Psoas muscle (tissue), 8 donors: ENCODE measurements at places on chromosomes 2 and 18. TPM values are rescaled to one million over a fixed set of nuclear protein-coding genes. Genes with fewer than 3 reads are reported as not detected.

Gene SGPP2
- not detected for polyA plus RNA-seq

Gene RAD51AP2
- polyA plus RNA-seq = not detected

- DNase-seq = no peak
These were observed 132.1 kb upstream of the STON1 start for GRCh38 chr2:48397846-48398245.

DNA sequence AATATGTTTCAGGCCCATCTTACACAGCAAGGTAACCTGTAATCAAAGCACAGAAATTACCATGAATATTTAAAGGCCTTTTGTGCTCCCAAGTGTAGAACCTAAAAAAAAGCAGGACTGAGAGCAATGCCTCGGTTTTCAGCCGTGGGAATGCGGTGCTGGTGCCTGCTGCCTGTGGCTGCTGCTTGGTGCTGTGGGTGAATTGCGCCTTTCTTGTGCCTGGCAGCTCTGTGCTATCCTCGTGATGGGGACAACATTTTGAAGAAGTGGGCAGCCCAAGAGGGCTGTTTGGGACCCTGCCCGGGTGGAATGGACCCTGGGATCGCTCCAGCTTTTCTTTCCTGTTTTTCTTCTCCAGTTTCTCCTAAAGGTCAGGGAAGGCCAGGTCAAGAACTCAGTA, 91.2 kb downstream of the ASAP2 start:
- DNase-seq = no peak

DNA sequence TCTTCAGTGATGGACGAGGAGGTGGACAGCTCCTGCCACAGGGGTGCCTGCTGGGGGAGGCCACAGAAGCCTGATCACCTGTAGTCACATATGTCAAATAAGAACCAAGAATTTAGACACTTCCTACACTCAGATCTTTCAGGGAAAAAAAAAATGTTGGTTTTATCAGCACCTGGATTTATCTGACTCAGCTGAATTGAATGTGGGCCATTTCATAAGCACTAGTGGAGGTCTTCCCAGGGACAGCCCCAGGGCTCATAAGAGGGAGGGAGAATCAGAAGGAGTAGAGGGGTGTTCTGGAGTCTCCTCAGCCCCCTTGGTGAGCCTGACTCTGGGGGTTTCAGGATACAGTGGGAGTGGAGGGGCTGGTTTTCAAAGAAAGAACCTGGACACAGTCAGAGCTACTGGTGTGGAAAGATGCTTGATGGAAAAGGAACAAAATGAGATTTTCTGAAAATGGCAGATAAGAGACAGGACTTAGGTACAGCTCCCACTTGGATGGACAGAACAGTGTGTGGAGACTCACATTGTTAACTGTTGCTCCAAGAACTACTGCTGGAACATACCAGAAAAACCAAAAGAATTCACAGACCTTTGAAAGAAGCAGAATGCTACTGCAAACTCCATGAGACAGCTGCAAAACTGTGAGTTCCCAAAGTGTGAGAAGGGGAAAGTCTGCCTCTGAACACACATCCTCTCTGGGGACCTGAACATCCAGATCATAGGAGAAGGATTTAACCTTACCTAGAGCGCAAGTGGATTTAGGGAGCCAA, 45.4 kb downstream of the LCT start:
- no peak for DNase-seq
